ENCODE measurements at places on chromosomes 16 and 17. TPM values are rescaled to one million over a fixed set of nuclear protein-coding genes. Genes with fewer than 3 reads are reported as not detected.

The TNFSF13 gene
- 32.7 TPM for total RNA-seq

The NPIPA8 gene
- 1.6 TPM for total RNA-seq

The TEX14 gene
- total RNA-seq, result 0.76 TPM

The MSL1 gene
- 108 TPM for total RNA-seq

The DLX4 gene
- total RNA-seq, result not detected

The CA7 gene
- not detected for total RNA-seq

Measured in sciatic nerve (tissue), 2 donors.